RWPE2 (cell line): ENCODE measurements at places on chromosomes 4 and X.
A peak's percentile ranks its signal among the peaks of the same experiment; 100 is the strongest.

- no peak for DNase-seq
These were observed 26.1 kb upstream of the EREG start for GRCh38 chr4:74338792-74339333.

DNA sequence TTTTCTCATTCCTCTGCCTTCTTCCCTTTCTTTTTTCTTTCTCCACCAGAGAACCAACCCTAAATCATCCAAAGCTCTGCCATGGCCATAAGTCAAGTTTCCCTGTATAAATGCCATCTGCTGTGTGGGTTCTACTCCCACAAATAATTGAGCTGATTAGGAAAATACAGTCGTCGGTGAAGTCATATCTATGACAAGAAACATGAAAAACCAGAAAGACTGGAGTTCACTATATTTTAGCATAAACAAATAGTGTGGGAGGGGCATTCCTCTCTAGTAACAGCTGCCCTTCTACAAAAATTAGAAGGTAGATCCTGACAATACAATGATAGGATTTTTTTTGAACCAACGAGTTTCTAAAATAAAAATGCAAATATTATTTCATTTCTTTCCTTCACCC, 48.8 kb downstream of the SPOCK3 start:
- no peak for DNase-seq

- DNase-seq = peak; percentile 25
These were observed 26.2 kb downstream of the FGFR3 start for GRCh38 chr4:1819284-1819683.

DNA sequence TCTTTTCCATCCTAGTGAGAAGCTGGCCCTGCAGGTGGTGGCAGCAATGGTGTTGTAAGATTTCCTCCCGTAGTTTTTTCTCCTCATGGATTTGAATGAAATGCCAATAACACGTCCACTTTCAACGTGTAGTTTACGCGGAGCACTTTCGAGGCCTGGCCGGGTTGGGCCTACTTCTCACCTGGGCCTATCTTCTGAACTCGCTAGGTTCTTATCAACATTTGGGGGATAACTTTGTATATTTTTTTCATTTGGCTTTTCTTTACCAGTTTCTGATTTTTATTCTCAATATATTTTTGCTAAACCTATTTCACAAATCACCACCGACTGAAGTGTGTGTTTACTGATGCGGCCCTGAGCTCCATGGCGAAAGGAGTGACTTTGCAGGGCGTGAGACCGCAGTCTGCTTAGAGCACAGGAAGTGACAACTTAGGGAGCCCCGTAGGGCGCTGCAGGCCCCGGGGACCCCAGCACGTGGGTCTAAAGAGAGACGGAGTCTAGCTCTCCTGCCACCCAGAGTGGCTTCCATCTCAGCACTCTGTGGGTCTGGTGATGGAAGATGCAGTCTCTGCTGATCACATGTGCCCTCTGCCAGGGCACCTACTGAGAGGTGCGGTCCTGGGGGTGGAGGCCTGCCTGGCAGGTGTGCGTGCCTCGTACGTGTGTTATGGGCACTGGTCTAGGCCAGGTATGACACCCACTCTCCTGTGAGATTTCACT, 29.1 kb downstream of the NELFA start:
- DNase-seq = peak; percentile 26

DNA sequence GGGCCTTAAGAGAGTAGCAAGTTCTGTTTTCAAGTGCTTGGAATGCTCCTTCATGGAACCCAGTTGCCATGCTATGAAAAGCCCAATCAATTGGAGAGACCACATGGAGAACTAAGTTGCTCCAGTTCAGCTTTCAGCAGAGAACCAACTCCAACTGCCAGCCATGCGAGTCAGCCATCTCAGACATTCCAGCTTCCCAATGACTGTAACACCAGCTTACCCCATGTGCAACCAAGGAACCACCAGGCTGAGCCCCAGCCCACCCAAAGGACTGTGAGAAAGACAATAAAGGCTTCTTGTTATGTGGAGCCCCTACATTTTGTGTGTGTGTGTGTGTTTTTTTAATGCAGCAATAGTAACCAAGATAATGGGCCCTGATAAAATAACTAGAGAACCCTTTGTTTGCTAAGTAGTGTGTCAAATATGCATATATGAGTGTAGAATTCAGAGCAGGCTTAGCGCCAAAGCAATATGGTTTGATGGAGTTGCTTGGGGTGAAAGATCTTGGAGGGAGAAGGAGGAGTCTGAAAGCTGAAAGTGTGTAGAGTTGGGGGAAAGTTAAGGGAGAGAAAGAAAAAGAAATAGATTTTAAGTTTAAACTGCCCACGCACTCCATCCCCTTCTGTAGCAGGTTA, 35.0 kb upstream of the CCKAR start:
- DNase-seq = no peak
